AG04450 (cell line): ENCODE measurements at places on chromosomes 16 and 17.

DNA sequence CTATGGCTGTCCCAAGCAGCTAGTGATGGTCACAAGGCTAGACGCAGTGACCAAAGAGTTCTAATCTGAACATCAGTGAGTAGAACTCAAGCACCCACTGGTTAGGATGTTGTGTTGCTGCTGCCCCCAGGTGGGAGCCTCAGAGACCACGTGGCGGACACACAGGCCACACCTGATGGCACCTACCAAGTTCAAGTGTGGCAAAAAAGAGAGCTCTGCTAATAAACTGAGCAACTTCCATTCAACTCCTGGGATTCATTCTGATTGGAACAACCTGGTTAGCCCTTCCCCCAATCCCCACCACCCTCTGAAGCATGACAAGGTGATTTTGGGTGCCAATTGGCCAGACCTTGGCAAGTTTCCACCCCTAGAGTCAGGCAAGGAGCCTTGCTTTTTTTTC lies 3.5 kb upstream of the LCMT1 start:
- no peak for DNase-seq

- DNase-seq = no peak
Measured at GRCh38 chr16:11586856-11587642, at the start of gene LITAF. TSS of gene LITAF (minus strand) at chr16:11586919. CDS start at chr16:11556730, 30,189 bp downstream.

- no peak for DNase-seq
Measured at GRCh38 chr17:79633993-79634813, 23.4 kb upstream of the RBFOX3 start.

GRCh38 chr16:50166511-50167500 lies 13.7 kb downstream of the TENT4B start:
- no peak for DNase-seq
